H9 (cell line): ENCODE measurements at places on chromosomes 3 and 15.

DNA sequence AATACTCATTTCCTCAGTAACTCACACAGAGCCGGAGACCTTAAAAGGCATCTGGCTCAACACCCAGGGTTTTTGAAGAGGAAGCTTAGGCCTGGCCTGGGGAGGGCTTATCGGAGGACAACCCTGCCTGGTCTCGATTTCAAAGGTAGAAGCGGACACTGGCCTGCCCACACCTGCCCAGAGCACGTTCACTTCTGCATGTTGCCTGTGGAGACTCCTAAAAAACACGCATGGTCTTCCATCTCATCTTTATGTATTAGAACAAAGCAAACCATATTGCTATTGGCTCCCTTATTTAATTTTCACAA, 55.5 kb upstream of the FURIN start:
- DNase-seq, result no peak

DNA sequence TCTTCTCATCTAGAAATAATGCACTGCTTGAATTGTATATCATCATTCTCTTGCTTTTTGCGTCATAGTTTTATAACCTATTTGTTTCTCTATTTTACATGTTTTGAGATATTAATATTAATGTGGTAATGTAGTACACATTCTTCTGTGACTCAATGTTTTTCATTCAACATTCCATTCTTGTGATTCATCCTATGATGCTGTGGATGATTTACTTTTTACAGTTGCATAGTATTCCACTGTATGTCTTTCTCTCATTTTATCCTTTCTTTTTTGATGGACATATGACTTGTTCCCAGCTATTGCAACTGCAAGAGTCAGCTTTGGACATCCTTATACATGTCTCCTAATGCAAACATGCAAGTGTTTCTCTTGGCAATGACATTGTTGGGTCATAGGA, 20.6 kb upstream of the VEPH1 start:
- no peak for DNase-seq

GRCh38 chr15:58046467-58046866, 19.0 kb downstream of the ALDH1A2 start:
- DNase-seq, result no peak

GRCh38 chr3:127719369-127719768, 46.6 kb downstream of the ABTB1 start:
- DNase-seq, result no peak

DNA sequence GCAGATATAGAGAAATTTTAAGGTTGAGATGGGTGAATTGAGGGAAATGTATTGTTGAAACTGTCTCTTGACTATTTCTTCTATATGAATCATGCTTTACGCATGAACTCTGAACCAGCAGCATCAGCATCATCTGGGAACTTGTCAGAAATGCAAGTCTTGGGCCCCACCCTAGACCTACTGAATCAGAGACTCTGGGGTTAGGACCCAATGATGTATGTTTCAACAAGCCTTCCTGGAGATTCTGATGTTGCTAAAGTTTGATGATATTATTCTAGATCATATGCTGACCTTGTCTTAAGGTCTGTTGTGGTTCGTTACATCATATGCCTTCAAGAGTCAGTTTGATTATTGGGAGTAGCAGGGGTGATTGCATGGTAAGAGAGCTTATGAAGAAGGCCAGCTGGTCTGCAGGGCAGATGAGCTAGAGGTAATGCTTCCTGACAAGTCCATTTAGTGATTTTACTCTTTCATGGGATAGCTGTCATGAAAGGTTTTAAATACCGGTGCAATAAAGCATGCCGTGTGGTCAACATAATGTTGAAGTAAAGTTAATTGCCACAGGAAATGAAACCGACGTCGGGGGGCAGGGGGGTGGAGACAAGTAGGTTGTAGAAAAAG, 152.4 kb upstream of the MRPL3 start:
- DNase-seq, result no peak

DNA sequence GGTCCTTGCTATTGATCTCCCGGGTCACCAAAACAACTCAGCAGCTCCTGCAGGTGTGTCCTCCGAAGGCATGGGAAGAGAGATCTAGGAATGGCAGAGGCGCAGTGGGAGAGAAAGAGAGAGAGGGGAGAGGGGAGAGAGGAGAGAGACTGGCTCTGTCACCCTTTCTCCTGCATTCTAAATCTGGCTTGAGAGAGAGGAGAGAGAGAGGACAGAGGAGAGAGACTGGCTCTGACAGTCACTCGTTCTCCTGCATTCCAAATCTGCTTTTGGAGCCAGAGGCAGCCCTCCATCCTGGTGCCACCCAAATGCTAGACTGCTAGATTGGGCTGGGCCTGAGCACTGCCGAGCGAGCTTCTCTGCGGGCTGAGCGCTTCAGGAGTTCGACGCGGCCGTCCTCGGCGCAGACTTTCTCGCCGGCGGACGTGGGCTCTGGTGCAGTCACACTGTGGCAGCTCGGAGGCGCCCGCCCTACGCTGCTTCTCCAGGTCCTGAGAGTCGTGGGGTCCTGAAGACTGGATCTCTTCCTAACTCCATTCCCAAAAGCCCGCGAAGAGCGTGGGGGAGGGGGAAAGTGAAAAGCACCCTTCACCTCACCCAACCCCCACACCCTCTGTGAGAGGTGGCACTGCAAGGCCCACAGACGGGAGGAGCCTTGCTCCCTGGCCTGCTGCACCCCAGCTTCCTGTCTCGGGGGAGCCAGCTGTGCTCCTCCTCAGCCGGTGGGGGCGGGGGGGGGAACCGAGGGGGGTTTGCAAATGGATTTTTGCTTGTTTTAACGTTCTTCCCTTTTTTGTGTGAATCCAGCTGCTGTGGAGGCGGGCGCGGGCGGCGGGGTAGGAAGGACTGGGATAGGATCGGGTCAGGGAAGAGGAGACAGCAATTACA, 222.3 kb downstream of the MEIS2 start:
- no peak for DNase-seq

DNA sequence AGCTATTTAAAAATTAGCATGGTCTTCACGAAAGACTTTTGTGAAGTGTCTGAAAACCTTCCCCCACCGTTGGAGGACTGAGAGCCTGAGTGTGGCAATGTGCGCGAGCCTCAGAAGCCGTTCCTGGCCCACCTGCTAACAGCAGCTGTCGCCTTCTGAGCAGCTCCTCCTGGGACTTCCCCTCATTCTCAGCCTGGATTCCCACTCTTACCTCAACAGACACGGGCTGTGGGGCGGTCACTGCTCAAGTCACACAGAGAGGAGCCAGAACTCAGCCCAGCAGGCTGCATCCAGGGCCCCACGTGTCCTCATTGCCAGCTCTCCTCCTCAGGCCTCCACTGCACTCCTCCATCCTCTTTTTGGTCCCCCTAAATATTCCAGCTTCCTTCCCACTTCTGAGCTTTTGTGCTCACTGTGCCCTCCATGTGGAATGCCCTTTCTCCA, 7.8 kb downstream of the DNASE1L3 start:
- no peak for DNase-seq

DNA sequence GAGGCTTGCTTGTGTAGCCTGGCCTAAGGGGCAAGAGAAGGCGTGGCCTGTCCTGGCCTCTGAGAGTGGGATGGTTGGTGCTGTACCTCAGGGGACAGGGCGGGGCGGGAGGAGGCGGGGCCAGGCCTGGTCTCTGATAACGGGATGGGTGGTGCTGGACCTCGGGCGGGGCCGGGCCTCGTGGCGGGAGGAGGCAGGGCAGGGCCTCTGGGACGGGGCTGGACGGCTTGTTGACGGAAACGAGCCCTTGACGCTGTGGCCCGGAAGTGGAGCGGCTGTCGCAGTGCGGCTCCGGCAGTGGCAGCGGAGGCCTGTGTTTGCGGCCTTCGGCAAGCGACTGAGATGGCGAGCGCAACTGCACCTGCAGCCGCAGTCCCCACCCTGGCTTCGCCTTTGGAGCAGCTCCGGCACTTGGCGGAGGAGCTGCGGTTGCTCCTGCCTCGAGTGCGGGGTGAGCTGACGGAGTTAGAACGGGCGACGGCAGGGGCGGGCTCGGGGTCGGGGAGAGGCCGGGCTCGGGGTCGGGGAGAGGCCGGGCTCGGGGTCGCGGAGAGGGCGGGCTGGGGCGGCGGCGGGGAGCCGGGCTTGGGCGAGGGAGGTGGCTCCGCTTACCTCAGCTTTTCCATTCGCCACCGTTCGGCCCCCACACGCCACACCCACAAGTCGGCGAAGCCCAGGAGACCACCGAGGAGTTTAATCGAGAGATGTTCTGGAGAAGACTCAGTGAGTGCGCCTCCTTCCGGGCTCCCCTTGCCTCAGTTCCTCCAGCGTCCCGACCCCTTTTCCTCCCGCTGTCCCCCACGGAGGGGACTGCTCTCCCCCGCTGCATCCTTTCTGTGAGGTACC, at the start of gene CCNDBP1:
Gene CCNDBP1 (plus strand): TSS at position 247 of the 846 bp plus-strand sequence. CDS start 96 bp downstream, at position 343.
- DNase-seq, result peak; percentile 99

GRCh38 chr3:153974614-153975013, 146.6 kb upstream of the ARHGEF26 start:
- no peak for DNase-seq

DNA sequence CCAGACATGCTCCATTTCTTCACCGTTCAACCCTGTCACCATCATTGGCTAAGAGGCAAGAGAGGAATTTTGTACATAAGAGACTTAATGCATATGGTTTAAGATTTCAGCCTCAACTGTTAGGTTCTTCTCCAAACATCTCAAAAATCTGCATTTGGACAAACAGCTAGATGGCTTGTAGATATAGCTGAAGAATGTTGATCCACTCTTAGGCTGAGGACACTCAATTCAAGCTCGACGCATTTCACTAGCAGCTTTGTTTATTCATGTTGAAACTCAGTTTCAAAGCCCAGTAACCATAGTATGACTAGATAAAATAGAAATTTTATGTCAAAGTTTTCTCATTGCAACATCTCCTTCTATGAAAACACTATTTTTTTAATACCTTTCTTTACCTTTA, 208.2 kb downstream of the THRB start:
- DNase-seq, result no peak

GRCh38 chr3:57688291-57688690, 4.6 kb downstream of the DENND6A start:
- no peak for DNase-seq
